ENCODE measurements at places on chromosomes 5 and 9.

DNA sequence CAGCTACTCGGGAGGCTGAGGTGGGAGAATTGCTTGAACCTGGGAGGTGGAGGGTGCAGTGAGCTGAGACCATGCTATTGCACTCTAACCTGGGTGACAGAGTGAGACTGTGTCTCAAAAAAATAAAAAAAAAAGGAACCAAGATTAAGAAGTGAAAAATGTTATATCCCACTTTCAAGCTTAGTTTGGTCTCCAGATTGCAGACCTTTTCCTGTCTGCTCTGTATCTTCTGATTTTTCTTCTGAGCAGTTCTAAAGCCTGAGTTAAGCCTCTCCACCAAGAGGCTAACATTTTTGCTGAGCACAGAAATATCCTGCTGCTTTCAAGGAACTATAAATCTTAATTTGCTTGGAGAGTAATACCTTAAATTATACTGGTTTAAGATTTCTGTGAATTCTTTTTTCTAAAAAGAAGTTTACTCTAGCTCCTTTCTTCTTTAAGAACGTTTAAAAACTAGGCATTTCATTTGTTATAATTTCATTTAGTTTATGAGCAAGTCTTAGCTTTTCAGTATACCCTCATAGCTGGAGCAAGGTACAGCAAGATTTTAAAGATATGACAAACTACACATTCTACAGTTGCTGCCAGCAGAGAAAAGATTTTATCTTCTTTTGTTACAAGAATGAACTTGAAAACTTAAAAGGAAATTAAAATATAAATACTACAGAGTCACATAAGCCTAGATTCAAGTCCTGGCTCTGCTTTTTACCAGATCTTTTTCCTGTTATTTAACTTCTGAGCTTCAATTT lies 55.0 kb downstream of the GARNL3 start:
- DNase-seq: no peak

- DNase-seq: no peak
These were observed 1.3 kb downstream of the MAT2B start for GRCh38 chr5:163506726-163507125.

DNA sequence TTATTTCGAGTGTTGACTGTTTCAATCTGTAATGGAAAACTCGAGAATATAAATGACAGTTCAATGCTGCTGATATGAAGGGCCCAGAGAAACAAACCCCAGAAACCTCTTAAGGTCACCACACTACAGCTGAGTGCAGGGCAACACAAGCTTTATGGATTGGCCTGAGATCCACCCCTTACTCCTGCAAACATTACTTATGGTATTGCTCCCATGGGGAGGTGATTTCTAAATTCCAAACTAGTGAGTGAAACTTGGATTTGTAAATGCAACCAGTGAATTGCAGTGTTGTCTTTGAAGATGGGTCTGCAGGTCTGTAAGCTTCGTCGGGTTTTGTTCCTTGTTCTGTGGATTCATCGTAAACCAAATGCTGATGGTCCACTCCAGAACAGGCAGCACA lies 85.4 kb downstream of the NTRK2 start:
- DNase-seq: no peak

DNA sequence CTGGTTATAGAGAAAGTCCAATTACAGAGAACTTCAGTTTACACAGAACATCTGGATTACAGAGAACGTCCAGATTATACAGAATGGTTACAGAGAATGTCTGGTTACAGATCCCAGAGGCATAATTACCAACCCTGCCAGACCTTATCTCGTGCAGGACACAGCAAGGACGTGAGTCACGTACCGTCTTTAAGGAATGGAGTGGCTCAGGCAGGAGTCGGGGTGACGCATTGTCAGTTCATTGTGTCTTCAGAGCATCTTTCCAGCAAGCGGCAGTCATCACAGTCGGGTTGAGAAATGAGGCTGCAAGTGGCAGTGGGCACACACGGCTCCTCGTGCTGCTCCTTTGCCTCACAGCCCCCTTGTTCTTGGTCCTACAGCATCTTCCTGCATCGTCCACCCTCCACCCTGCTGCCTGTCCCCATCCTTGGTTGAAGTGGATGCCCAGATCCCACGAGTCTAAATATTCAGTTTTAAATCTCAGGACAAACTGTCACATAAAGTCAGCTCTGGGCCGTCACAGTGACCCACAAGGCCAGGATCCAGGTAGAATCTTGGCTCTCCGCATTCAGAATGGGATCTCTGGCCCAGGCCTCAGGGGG lies 30.0 kb upstream of the SLC6A19 start:
- no peak for DNase-seq

DNA sequence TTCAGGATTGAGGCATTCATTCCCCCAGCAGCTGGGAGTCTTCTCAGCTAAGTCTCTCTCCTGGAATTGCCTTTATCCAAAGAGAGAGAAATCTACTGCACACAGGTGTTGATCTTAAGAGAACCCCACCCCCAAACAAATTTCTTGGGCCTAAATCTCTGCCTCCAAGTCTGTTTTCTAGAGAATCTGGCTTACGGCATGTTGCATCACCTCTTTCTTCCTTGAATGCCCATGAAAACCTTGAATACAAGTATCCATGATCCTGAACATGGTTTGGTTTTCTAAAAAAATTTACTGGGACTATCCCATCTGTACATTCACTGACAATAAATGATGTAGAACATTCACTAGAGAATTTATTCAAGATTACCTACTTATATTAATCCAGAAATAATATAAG lies 401.6 kb downstream of the PDE4D start:
- DNase-seq: no peak

- DNase-seq: no peak
These were observed 13.9 kb upstream of the COL5A1 start for GRCh38 chr9:134627417-134628353.

GRCh38 chr5:168883281-168883741 lies 304.1 kb upstream of the PANK3 start:
- DNase-seq: no peak

- DNase-seq: no peak
These were observed 91.0 kb downstream of the MRPL36 start for GRCh38 chr5:1708592-1709141.

DNA sequence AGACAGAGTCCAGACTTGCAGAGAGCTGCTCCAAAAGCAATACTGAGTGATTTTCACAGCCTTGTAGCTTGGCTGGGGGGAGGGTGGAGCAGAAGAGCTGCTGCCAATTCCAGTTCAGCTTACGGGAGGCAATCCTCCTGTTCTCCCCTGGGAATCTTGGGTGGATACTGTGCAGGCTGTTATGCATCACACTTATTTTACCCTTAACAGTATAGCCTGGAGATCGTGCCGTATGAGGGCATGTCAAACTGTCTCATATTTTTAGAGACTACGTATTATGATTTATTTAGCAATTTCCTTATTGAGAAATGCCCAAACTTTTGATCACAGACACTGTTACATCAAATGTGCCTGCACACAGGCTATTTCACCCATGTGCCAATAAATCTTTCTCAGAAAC lies 85.2 kb downstream of the BASP1 start:
- no peak for DNase-seq

DNA sequence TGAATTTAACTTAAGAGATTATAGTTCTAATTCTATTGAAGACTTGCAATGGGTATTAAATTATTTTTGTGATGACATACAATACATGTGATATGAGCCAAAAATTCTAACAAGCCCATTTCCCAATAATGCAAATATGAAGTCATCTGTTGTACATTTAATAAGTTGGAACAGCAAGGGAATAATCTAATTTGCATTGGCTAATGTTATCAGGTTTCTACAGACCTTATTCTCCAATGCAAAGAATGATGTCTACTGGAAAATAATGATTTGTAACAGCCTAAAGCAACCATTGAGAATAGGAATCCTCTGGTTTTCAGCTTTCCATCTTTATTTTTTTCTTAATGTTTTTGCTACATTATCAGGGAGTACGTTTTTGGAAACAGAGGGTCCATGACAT lies 89.1 kb upstream of the MINAR2 start:
- DNase-seq: no peak

DNA sequence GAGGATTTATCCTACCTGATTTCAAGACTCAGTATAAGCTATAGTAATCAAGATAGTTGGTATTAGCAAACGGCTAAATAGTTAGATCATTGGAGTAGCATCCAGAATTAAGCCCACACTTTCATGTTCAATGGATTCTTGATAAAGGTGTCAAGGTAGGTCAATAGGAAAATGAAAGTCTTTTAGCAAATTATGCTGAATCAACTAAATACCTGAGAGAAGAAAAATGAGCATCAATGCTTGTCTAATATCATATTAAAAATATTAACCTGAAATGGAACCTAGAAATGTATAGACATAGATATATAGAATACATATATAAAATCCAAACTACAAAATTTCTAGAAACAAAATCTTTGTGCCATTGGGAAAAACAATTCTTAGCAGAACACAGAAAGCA lies 685.6 kb downstream of the DTWD2 start:
- no peak for DNase-seq

DNA sequence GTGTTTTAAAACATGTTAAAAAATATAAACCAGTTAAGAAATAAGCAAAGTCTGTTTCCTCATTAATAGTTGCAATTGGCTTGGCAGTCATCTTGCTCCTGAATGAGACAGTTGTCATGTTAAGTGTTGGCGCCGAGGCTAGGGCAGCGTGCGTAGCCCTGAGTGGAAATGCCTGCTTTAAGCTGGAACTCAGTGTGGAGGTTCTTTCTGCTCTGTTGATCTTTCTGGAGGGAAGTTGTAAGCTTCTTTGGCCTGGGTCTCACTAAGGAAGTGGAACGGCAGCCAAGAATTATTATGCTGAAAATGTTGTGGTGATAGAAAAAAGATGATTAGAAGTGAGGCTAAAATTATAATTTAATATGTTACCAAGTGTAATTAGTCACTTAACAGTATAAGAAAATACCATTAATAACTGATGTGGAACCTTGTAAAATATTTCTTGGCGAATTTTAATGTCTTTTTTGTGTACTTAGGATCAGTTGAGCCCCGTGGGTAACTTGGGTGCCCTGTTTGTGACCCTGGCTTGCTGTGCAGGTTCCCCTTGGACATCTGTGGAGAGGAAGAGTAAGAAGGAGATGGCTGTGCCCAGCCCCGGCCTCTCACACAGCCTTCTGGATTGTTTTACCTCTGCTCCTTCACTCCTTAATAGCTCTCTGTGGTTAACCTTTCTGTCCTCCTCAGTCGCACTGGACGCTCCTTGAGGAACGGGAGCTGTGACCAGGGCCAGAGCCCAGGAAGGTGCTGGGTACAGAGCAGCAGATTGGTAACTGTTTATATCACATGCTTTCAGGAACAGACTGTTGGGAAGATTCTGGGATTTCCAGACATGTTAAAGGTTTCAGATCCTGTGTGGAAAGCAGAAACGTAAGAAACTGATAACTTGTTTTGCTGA lies 31.0 kb downstream of the PCBD2 start:
- DNase-seq: no peak

- no peak for DNase-seq
These were observed 56.3 kb downstream of the TMEM174 start for GRCh38 chr5:73229271-73229670.

GRCh38 chr5:4627131-4627530 lies 513.0 kb upstream of the ADAMTS16 start:
- DNase-seq: no peak

DNA sequence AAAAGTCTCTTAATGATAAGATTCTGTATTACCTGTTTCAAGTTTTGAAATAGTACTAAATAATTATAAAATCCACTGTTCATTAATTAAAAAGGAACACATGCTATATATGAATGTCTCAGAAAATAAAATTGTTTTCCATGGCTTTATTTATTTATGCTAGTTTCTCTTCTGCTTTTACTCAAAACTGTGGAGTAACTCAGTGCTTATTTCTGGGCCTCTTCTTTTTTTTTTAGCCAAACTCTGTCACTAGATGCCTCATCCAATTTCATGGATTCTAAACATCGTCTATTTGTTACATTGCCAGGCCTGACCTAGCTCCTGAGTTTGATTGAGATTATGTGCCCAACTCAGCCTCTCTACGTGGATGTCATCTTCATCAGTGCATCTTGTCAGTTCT lies 1509.7 kb downstream of the MAT2B start:
- no peak for DNase-seq

GRCh38 chr5:38994324-38994927 lies 79.8 kb downstream of the RICTOR start:
- no peak for DNase-seq

DNA sequence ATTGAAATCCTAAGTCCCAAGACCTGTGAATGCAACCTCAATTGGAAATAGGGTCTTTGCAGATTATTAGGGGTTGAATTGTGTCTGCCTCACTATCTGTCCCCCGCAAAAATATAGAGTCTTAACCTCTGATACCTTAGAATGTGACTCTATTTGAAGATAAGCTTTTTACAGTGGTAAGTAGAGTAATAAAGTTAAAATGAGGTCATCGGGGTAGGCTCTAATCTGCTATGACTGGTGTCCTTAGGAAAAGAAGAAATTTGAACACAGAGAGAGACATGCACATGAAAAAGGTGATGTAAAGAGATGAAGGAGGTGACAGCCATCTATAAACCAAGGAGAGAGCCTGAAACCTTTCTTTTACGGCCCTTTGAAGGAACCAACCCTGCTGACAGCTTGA lies 287.1 kb upstream of the ADRA1B start:
- DNase-seq: no peak

DNA sequence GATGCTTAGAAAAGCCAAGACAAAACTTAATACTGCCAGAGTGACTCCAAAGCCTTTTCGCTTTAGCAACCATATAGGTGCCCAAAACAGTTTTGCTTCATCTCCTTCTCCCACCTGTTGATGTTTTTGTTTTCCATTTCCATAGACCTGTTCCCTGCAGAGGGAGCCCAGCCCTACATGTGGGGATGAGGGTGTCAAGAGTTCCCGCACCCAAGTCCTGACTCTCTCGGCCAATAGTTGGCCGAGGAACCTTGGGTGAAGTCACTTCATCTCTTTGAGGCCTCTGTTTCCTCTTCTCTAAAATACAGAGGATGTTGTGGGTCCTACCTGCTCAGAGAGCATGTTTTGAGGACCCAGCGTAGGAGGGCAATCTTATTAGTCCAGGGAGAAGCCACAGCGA lies 38.5 kb upstream of the LCP2 start:
- no peak for DNase-seq

DNA sequence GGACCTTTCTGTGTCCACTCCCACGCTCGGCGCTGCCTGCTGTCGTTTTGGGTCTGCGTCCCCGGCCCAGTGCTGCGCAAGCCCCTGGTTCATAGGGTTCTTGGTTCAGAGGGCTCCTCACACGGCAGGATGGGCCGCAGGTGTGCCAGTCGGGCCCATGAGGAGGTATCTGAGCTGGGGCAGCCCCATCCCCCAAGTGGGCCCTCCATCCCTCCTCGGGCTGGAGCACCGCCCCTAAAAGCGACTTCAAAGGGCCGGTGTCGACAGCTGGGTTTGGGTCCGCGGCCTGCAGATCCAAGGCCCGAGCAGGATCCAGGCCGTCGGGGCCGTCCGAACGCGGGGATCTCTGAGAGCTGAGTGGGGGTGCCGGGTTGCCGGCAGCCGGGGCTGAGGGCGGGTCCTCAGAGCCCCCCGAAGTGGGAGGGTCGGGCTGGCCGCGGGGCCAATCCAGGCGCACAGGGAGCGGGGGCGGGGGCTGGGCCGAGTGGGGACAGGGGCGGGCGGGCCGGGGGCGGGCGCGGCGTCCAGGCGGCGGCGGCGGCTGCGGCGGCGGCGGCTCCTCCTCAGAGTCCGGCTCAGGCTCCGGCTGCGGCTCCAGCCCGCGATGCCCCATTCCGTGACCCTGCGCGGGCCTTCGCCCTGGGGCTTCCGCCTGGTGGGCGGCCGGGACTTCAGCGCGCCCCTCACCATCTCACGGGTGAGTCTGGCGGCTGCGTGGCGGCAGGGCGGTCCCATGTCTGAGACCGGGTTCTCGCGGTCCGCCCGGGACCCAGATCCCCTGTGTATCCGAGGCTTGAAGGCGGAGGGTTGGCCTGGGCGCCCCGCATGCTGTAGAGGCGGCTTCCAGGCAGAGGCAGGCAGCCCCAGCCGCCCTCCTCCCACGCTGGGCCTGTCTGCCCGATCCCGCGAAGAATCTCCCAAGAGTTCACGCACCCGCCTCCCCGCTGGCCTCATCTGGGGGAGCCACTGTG lies at the start of gene PDLIM4:
TSS of gene PDLIM4 (plus strand) at position 566 of the 971 bp plus-strand sequence. CDS start at position 605, 39 bp downstream.
- no peak for DNase-seq
